ENCODE measurements at places on chromosomes 5 and 9. TPM values are rescaled to one million over a fixed set of nuclear protein-coding genes. Genes with fewer than 3 reads are reported as not detected.

The ASS1 gene
- total RNA-seq: 8.6 TPM

The INPP5E gene
- 14.1 TPM for total RNA-seq

The PTGR1 gene
- 4.7 TPM for total RNA-seq

DNA sequence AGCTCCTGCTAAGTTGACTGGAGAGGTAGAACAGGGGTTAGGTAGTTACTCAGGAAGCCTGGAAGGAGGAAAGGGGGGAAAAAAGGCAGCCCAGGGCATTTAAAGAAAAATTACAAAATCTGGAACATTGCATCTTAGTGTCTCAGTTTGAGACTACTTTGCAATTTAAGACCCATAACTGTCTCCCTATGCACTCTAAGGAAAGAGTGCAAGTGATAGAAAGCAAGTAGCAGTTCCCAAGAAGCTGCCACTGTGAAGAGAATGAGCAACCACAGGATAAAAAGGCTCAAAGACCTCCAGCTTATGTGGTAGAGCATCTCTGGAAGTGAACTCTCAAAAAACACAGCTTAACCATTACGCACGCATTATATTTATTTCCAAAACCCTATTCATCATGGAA, 141.8 kb downstream of the SLCO4C1 start:
- DNase-seq: no peak
